ENCODE measurements at places on chromosomes 16 and 17.
A peak's percentile ranks its signal among the peaks of the same experiment; 100 is the strongest.

- DNase-seq: no peak
These were observed 9.7 kb downstream of the RHBDF2 start for GRCh38 chr17:76491271-76492122.

DNA sequence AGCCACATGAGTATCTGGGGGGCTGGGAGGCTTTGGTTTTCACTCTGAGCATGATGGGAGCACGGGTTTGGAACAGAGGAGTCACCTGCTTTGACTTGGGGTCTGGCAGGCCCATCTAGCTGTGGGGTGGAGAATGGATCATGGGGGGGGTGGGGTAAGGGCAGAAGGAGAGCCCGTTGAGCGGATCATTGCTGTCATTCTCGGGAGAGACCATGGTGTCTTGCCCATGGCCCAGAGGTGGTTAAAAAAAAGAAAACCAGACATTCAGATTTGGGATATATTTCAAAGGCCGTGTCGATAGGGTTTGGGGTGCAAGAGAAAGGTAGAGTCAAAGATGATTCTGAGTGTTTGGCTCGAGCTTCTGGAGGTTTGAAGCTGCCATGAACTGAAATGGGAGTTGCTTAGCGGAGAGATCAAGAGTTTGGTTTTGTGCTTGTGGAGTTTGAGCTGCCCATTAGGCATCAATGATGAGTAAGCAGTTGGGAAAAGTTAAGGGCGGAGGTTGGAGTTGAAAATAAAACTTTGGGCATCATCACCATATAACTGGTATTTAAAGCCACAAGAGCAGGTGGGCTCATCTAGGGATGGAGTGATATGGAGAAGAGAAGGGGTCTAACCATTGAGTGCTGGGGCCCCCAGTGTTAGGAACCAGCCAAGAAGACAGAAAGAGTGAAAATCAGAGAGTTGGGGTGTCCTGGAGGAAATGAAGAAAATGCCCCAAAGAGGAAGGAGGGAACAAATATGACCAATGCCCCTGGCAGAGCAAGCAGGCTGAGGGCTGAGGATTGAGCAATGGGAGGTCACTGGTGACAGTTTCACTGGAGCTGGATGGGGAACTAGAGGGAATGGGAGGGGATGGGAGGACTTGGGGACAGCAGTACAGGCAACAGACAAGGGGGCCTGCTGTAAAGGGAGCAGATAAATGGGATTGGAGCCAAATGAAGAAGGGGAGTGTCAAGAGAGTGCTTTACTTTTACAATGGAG, 1.9 kb downstream of the NOD2 start:
- DNase-seq: no peak

DNA sequence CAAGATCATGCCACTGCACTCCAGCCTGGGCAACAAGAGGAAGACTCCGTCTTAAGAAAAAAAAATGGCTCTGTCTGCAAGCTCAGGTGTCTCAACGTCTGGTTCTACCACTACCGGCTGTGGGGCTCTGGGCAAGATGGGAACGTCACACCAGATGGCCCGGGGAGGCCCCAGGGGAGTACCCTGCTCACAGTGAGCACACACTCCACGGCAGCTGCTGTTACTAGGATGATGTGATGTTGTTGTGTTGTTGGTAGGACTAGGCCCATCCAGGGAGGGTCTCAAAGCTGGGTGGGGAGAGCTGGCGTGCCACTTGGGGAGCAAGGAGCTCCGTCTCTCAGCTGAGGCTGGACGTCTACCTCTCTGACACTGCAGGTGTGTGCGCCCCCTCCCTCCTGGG, 9.4 kb upstream of the NPTX1 start:
- no peak for DNase-seq

DNA sequence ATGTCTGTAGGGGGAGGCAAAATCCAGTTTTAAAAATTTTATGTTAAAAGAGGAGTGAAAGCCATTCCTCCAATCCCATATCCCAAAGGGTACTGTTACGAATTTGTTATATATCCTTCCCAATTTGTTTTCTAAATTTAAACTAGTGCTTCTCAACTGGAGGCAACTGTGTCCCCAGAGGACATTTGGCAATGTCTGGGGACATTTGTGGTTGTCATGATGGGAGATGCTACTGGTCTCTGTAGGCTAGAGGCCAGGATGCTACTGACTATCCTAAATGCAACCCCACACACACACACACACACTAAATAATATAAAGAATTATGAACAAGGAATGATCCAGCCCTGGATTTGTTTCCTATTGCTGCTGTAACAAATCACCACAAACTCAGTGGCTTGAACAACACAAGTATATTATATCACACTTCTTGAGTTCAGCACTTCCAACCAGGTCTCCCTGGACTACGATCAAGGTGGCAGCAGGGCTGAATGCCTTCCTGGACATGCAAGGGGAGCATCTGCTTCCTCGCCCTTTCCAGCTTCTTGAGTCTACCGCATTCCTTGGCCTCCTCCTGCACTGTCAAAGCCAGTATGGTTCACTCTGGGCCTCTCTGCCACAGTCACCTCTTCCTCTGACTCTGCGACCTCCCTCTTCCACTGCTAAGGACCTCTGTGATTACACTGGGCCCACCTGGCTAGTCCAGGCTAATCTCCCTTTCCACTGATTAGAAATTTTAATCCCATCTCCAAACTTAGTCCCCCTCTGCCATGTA, 30.1 kb downstream of the ARHGAP17 start:
- DNase-seq: peak; percentile 21

GRCh38 chr17:70564006-70564620, 394.8 kb downstream of the KCNJ2 start:
- DNase-seq: no peak

GRCh38 chr17:78910497-78911284, 7.7 kb upstream of the CEP295NL start:
- no peak for DNase-seq

DNA sequence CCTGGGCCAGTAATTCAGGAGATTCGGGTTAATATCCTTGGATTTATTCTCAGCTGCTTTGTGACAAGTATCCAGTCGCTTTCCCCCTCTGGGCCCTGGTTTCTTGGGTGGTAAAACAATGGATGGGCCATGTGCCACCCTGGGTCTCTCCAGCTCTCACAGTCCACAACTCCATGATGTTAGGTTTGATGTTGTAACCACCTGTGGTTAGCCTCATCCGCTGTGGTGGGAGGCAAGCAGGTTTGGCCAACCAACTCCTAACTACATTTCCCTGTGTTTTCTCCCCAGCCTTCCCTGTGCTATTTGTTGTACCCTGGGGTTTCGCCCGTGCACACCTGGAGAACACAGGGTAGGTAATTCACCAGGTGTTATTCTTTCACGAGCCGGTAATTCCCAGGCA, 35.1 kb downstream of the GLP2R start:
- no peak for DNase-seq

- no peak for DNase-seq
These were observed 20.0 kb downstream of the LYRM9 start for GRCh38 chr17:27873211-27873610.

DNA sequence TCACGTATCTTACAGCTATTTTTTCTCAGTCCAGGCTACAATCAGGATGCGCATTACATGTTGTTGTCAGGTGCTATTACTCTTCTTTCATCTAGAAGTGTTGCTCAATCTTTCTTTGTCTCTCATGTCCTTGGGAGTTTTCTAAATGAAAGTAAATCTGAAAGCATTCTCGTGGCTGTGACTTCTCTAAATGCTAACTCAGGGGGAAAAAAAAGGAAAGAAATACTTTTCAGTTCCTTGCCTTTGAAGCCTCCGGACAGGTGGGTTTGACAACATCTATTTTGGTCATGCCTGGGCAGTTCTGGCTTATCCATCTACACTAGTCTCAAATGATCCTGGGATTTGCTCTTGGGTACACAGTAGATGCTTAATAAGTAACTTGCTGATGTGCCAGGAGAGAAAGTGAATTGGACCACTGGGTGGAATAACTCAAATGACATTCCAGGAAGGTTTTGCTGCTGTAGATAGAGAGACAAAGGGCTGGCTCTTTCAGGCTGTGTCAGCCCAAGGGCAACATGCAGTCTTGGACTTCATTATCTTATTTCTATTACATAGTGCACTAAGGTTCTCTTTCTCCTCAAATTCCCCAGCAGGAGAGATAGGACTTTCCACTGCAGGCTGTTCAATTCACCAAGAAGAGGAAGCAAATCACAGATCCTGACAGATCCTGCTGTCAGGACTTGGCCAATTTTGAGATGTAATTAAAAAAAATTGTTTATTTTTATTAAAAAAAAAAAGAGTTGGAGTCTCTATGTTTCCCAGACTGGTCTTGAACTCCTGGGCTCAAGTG, 63.6 kb upstream of the NFAT5 start:
- DNase-seq: peak; percentile 30

DNA sequence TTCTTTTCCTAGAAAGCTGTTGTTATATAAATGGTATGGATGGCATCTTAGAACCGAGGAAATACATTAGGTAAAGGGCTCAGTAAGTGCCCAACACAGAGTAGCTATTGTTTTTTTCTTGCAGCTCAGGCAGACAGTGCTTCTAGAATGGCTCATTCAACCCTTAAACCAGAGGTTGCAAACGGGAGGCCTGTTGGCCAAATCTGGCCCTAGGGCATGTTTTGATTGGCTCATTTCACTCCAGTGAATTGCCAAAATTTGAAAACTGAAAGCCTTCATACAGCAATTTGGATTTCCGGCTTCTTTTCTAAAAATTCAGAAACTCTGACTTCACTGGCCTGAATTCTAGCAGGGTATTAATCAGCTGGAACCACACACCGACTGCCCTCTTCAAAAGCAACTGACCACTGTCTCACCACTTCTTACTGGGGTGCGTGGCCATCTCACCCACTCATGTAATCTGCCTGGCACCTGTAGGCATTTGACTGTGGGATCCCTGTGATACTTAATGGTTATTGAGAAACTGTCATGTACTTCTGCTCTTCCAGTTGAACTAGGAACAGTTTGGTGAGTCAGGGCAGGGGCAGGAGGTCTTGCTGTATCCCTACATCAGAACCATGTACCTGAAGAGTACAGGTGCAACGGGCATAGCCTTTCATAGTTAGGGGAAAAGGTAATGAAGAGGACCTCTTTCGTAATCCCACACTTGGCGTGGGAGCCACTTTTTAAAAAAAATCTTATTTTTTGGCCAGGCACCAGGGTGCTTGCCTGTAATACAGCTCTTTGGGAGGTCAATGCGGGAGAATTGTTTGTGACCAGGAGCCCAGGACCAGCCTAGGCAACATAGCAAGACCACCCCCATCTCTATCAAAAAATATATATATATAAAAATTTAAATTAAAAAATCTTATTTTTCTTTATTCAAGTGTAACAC, 53.6 kb upstream of the SCNN1B start:
- DNase-seq: no peak

DNA sequence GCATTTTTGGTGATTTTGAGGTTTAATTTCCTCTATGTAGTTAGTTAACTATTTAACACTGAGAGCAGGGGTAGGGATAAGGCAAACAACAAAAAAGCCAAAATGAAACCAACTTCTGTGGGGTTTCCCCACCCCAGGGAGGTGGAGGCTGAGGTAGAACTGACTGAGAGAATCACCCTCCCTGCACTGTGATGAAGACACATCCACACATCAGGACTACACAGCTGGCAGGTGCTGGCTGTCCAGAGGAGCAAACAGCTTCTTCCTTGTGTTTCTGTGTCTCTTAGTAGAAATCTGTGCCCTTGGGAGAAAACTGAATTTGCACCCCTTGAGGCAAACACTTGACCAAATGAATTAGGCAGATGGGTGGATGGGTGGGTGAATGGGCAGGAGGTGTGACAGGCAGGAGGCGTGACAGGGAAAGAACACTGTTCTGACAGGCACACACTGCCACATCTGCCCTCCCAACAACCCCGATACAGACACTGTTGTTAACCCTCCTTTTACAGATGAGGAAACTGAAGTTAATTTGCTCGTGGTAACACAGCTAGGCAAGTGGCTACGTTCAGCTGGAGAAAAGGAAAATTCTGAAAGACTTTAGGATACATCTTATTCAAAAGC, 62.9 kb upstream of the AMZ2 start:
- DNase-seq: no peak

DNA sequence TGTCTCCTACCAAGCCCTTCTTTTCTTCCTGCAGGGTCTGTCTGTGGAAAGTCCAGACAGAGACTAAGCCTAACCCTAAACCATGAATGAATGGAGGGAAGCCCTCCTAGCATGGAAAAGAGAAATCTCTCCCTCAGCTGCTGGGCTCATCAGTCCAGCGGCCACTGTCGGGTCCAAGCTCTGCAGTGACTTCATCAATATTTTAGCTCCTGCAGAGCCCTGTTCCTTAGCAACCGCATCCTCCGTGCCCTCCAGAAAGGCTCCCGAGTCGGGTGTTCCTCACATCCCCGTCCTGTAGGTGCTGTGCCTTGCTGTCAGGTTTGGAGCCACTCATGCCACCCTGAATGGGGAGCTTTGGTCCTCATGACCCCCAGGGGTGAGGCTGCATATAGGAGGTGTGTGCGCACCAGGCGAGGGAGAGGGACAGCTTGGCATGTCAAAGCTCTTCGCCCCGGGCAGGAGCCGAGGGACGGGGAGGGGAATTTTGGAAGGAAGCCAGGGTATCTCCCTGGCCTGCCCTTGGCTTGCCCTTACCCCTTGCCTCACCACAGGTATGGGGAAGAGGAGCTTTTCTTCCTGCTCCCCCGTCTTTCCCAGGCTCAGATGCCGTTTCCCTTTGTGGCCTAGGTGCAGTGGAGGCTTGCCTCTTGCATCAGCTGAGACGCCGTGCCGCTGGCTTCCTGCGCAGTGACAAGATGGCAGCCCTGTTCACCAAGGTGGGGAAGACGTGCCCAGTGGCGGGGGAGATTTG, 23.9 kb downstream of the SGSM2 start:
- DNase-seq: no peak

DNA sequence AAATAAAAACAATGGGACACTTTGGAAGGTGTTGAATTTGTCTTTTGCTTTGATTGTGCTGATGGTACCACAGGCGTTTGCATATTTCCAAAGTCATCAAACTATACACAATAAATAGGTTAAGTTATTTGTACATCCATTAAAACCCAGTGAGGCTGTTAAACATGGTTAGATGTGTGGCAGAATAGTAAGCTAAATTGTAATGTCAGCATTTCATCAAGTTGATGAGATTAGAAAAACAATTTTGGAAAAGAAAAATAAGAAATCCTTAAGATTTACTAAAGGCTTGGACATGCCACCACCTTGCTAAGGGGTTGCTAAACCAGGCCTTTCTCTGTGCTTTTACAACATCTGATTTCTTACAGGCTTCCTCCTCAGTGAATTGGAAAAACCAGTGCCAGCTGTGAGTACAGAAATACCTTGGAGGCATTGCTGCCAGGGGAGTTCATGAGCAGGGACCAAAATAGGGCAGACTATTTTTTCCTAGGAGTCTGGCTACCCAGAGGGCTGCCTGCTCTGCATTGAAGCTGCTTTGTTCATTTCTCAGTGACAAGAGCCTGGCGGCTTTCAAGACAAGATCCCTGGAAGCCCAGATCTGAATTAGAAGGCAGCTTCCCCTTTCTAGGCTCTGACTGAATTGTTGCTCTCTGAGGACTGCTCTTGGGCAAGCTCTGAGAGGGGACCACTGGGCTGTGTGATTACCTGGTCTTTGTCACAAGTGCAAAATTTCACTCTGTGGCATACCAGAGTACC, 43.4 kb upstream of the CA10 start:
- no peak for DNase-seq
